ENCODE measurements at places on chromosomes 7 and 10.

GRCh38 chr10:62817121-62817765 is 1.1 kb upstream of the EGR2 start:
- DNase-seq = peak; percentile 47

- peak; percentile 89 for DNase-seq
These were observed 147.6 kb downstream of the ARID5B start for GRCh38 chr10:62048919-62049623.

GRCh38 chr7:7577888-7578287 is 11.2 kb downstream of the MIOS start:
- DNase-seq = no peak

DNA sequence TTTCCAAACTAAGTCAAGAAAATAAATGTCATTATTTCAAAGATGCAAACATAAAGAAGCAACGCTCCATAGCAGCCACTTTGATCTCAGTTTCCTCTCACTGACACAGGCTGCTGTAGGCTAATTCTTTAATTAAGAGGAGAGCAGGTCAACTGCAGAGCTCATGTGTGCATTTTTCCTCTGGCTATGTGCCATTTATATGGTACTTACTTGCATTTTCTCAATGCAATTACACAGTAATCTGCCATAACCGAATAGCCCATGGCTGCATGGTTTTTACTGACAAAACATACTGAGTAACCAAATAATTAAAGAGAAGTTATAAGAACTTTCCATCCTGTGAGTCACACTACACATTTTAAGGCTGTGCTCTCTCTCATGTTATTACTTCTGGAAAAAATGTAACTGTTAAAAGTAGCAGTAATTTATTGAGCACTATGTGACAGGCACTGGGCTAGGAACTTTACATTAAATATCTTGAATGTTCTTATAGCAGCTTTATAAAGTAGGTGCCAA is 122.0 kb downstream of the ELAPOR2 start:
- no peak for DNase-seq
